ENCODE measurements at places on chromosomes 2 and 18.

DNA sequence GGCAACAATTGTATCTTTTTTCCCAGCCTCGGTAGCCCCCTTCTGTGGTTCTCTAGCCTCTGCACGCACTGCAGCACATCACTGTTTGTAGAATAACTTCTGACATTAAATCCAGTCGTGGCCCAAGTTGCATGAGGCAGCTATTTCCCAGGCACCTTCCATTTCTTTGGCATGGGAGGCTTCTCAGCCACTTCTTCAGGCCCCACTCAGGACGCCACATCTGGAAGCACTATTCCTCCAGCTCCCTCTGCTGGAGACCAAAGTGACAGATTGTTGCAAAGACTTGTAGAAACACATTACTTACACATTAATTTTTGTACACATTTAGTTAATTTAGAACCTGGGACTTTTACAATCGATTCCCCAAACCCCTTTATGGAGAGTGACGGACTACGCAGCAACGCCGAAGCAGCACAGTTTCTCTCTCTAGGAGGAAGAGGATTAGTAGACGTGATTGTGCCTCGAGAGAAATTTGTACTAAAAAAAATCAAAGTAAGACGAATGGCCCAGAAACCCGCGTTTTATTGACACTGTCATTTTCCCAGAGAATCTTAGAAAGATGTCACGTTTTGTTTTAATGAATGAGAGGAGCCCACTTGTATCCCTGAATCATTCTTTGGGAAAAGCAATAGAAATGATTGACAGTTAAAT lies 57.8 kb upstream of the RGPD5 start:
- no peak for DNase-seq

DNA sequence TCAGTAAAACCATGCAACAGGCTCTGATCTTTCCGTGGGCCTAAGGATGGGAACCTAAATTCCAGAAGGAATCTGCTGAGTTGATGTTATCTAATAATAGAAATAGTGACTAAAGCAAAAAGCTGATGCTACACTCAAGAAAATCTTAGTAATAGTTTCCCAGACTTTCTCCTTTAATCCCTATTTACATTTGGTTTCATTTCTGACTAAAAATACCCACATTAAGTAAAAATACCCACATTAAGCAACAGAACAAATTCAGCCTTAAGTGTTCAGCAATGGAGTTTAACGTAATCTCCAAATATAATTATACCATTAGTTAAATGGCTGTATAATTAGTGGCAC lies 50.3 kb downstream of the CCBE1 start:
- no peak for DNase-seq

DNA sequence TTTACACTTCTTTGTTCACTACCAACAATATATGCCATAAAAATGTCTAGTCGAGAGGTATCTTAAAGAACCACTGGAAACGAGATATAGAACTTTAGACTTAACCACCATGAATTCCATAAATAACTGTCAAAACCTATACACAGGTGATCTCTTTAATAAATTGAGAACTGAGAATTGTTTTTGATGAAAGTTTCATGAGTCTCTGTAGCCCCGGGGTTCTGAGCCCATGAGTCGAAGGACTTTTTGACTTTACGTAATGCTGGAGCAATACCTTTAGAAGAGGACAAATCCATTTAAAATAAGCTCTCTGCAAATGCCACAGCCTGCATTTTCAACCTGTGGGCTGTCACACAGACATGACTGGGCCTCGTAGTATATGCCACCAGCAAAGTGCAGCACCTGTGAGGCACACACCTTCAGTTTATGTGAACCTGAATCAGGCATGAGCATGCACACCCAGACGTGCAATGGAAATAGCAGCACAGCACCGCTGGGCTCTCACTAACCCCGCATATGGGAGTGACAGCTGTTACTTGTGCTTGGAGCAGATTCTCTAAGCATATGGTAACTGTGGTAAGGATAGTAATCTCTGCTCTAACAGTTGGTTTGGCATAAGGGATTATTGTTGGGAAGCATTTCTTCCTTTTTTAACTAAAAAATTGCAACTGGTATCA lies 383.2 kb downstream of the SOCS6 start:
- no peak for DNase-seq

DNA sequence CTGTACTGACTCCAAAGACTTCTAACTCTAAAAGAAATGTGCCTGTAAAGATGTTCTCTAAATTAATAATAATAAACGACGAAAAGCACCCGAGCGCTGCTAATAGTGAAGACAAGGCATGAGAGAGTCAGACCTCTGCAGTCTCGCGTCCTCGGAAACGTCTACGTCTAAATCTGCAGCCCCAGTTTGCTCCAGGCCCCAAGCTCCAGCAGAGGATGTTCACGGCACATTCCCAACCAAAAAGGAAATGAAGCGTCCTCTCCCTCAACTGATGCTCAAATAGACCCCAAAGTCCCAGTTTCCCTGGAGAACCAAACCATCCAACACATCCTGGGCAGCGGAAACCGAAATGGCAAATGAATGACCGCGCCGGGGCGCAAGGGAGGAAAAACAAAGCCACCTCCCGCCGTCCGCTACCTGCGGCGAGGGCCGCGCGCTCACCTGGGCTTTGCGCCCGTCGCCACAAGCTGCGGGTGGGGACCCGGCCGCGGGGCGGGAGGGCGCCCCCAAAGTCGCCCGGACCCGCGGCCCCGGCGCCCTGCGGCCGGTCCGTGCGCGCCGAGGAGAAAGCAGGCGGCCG lies 47.1 kb upstream of the CCDC150 start:
- DNase-seq, result no peak

DNA sequence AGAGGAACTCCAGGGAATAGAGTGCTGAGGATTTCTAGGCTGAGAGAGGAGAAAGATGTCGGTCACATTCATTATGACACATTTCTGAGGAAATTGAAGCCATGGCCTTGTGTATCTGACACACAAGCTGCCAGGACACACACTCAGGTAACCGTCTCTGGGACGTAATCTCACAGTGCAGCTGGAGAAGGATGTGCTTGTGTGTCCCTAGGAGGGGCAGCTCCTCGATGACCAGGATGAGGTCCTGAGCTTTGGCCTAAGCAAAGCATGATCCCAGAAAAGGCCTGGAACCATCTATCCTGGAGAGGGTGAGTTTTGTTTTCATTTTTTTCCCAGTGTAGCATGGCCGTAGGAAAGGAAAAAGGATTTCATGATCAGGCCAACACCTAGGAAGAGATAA lies 102.2 kb downstream of the CAPN13 start:
- DNase-seq, result no peak

- no peak for DNase-seq
These were observed 836.1 kb downstream of the CBLN2 start for GRCh38 chr18:71707985-71708500.

GRCh38 chr2:47479863-47480262 lies 76.9 kb downstream of the MSH2 start:
- no peak for DNase-seq

DNA sequence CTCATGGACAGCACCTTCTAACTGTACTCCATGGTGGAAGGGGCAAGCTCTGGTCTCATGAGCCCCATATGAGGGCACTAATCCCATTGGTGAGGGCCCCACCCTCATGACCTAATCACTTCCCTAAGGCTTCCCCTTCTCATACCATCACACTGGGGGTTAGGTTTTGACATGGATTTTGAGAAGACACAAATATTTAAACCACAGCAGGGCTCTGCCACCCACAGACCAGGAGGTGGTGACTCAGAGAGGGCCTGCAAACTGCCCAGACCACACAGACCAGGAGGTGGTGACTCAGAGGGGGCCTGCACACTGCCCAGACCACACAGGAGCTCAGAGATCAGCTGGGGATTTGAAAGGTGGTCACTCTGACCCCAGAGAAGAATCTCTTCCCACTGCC lies 222.0 kb downstream of the KLHL29 start:
- no peak for DNase-seq

DNA sequence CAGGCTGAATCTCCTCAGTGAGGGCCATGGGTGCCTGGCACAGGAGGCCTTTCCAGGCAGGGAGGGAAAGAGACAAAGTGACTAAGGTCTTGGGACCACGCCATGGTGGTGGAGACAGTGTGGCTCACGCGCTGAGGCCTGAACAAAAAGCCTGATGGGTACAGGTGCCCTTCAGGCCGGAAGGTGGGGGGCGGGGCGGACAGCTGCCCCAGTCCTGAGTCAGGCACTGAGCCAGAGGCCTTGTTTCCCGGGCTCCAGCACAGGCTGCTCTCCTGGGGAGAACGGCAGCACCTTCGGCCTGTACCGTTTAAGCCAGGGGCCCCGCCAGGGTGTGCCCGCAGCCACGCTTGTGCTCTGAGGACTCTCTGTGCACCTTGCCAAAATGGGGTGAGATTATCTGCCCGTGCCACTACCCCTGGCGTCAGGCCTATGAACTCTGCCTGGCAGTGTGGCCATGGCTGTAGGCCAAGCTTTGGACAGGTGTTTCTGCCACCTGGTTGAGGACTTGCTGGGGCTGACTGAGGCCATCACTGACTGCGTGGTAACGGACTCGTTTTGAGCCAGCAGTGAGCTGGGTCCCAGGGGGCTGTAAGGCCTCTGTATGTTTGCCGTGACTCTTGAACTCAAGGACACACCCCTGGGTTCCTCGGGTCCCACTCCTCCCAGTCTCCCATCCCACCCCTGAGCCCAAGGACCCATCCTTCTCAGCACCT lies 31.7 kb upstream of the DNMT3A start:
- DNase-seq, result no peak

GRCh38 chr2:118689874-118690273 lies 157.6 kb downstream of the EN1 start:
- no peak for DNase-seq

Measured in stimulated activated CD4-positive, alpha-beta T cell treated with anti-CD3 and anti-CD28 coated beads, Interleukin-15, amount 100 ng/mL, for 48 hours (primary cell).